Astrocyte (in vitro differentiated cells and primary cell): ENCODE measurements at places on chromosomes 1 and 21.

DNA sequence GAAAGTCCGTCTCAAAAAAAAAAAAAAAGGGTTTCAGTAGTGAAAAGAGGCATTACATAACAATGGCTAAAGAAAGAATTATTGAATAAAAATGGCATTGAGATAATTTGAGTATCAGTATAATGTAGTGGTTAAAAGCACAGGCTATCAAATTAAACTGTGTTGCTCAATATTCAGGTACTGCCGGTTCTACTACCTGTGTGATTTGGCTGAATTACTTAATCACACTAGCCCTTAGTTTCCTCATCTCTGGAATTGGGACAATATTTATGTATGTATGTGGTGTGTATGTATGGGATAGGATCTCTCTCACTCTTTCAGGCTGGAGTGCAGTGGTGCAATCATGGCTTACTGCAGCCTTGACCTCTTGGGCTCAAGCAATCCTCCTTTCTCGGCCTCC, 56.1 kb upstream of the TEKT2 start:
- DNase-seq, result no peak

- DNase-seq, result peak; percentile 44
These were observed 76.8 kb downstream of the PLA2G4A start for GRCh38 chr1:186905561-186905960.

DNA sequence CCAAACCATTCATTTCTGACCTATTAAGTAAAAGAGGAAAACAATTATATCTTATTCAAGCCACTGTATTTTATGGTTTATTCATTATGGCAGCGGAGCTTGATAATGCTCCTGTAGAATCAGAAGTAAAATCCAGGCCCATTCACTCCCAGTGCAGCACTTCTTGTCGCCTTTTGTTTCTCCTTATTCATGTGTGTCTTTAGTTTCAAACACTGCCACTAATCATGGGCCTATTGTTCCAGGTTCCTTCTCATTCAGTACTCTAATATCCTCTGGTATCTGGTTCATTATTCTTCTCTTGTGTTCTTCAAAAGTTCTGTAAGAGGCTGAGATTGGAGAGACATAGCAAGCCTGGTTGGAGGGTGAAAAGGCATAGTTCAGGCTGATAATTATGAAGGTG, 218.3 kb downstream of the LRRIQ3 start:
- DNase-seq, result no peak

- DNase-seq, result peak; percentile 87
These were observed 392.2 kb downstream of the VAV3 start for GRCh38 chr1:107572674-107573211.

- DNase-seq, result no peak
These were observed 38.0 kb upstream of the RASAL2 start for GRCh38 chr1:178055779-178056471.

DNA sequence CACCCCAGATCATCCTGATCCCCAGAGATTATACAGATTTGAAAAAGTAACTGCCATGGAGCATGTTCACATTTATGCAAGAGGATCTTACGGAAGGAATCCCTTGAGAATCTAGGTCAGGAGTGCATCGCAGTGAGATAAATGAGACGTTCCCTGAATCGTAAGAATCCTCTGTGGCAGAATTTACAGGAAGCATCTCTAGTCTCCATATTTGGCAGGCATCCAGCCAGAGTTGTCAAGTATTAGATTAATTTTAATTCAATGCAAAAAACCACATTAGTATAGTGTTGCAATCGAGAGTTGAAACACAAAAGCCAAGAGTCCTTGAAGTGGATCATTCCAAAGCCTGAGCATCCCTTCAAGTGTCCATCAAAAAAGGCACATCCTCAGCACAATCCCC, 100.8 kb downstream of the RRAGC start:
- no peak for DNase-seq

- no peak for DNase-seq
These were observed at the start of gene DVL1 for GRCh38 chr1:1349256-1350012. DVL1 (minus strand) TSS chr1:1349418; CDS start chr1:1349065, 353 bp downstream.

- DNase-seq, result no peak
These were observed 112.3 kb downstream of the ACTL8 start for GRCh38 chr1:17867470-17867869.

GRCh38 chr1:228358764-228359612, 47.6 kb downstream of the TRIM11 start:
- DNase-seq, result no peak

DNA sequence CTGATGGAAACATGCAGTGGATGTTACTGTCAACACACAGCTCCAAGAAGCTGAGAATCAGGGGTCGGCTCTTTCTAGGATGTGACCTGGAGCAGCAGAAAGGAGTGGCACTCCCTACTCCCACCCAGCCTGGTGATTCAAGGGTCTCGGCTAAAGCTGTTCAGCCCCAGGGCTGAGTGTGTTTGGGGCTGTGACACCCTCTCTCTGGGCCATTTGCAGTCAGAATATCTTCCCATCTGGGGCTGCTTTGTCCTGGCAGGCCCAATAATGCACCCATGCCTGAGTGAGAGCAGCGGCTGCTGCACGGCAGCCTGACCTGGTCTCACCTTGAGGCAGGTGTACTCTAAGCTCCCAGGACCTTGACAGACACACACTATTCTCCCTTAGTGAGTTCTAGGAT, 52.5 kb upstream of the AJAP1 start:
- no peak for DNase-seq

DNA sequence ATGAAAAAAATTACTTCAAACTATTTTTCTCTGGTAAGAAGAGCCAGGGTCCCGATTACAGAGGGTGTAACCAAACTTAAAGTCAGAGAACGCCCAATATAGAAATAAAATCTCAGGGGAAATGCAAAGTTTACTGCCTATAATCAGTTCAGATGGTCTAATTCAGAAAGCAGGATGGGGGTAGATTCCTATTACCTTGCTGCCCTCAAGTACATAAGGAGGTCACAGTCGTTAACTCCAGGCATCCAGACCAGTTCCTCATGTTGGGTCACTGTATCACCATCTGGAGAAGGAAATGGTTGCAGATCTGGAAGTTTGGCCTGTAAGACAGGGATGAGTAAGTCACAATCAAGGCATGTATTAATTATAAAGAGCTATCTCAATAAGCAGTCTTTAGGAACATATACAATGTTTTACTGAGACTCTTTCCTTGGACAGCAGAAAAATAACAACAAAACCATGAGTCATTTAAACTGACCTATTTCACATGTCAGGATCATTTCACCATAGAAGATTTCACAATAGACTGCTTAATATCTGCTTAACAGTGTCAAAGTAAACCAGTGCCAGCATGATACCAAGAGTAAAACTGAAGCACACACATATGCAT, 179.4 kb downstream of the SLC45A1 start:
- no peak for DNase-seq

- peak; percentile 71 for DNase-seq
These were observed 7.1 kb downstream of the ZBTB21 start for GRCh38 chr21:42003051-42003461.

- no peak for DNase-seq
These were observed 7.5 kb upstream of the RAB29 start for GRCh38 chr1:205782627-205783432.

- DNase-seq, result peak; percentile 44
These were observed 11.8 kb upstream of the DENND1B start for GRCh38 chr1:197787056-197787455.

DNA sequence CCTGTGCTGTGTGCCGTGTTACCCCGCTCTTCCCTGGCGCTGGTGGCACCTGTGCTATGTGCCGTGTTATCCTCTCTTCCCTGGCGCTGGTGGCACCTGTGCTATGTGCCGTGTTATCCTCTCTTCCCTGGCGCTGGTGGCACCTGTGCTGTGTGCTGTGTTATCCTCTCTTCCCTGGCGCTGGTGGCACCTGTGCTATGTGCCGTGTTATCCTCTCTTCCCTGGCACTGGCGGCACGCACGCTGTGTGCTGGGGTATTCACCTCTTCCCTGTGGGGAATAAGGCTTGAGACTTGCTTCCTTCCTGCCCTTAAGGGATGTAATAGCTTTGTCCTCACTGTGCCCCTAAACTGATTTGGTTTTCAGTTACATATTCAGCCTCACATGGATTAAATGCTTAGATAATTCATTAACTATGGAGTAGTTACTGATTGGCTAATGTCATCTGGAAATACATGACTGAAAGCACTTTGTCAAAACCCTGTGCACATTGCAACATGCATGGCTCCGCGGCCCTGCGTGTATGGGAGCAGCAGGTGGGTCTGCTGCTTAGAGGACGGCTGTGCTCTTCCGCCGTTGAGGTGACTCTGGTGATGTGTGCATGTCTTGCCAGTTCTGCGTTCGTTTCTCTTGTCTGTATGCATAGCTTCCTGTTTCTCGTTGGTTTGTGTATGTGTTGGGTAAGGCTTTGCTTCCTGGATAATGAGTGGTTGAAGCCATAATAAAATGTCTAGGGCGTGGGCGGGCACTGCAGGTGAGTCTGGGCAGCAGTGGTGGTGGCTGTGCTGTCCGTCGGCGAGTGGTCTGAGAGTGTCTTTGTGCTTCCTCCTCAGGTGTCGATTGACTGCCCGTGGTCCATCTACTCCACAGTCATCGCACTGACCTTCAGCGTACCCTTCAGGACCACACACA, 17.9 kb upstream of the PWP2 start:
- DNase-seq, result no peak

DNA sequence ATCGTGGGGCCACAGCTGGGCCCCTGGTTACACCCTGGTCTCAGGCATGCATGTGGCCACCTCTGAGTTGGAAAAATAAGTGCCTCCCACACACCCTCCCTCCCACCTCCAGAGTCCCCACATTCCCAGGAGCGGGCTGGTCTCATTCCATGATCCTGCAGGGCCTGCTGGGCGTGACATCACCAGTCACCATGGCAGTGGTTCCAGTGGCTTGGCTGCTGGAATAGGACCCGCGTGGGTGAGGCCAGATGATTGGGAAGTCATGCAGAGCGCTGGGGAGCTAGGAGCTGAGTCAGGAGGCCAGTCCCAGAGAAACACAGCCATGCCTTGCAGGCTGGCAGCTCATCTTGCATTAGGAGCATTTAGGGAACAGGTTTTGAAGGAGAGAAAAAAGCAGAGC, 125.4 kb upstream of the TMEM51 start:
- DNase-seq, result peak; percentile 97

DNA sequence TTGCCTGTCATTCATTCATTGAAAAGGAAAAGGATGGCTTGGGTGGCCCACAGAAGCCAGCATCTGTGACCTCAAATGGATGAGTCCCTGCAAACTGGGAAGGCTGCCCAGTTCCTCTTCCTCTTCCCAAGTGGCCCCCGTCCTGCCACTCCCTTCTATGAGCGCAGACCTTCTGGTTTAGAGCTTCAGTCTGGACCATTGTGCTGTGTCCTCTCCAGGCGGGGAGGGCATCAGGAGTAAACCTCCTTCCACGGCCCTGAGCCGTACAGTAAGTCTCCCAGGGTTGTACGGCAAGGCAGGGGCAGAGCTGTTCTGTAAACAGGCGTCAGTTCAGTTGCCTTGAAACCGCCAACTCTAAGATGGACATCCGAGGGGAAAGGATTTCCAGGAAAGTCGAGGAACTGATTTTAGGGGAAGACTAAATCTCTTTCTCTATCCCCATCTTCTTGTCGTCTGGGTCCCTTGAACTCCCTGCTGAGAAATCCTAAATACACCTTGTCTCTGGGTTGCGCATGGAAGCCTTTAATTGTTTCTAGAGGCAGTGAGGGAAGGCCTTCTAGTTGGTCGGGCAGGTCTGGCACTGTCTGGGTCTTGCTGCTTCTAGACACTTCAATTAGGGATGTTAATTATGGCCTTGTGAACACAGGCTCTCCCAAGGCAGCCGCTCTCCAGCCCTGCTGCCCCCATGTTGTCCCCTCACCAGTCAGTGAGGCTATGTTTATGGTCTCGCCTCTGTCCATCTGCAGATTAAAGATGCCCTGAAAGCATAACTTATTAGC, 22.1 kb downstream of the SOX13 start:
- DNase-seq, result no peak

DNA sequence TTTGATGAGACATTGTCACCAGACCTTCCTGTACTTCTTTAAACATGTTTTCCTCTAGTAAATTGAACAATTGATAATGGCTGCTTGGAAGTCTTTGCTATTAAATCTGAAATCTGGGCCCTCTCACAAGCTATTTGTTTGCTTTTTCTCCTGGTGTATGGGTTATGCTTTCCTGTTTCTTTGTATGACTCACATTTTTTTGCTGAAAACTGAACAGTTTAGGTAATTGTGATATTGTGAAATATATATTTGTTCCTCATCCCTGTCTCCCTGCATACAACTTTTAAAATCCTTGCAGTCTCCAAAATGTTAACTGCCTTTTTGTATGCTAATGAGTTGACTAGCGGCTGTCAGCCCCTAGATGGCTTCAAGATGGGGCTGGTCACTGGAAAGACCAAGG, 61.6 kb downstream of the MAP3K21 start:
- no peak for DNase-seq

GRCh38 chr1:204136814-204137213, 15.0 kb downstream of the ETNK2 start:
- DNase-seq, result no peak

- no peak for DNase-seq
These were observed 150.6 kb downstream of the GABPA start for GRCh38 chr21:25885405-25885804.

DNA sequence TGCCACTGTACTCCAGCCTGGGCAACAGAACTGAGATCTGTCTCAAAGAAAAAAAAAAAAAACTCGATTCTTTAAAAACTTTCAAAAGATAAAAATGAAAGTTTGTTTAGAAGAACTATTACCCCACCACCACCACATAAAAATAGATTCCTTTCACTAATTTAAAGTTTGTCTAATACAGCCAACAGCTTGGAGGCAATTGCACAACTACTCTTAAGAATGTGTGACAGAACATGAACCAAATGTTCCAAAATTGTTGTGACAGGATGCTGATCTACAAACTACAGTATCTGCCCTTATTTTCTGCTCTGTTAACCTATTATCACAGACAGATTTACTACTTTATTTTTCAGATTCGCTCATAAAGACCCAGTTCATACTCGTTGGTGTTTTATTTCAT, 5.5 kb upstream of the TGFBR3 start:
- no peak for DNase-seq

- DNase-seq, result no peak
These were observed 5.0 kb downstream of the MEF2D start for GRCh38 chr1:156495401-156496140.

DNA sequence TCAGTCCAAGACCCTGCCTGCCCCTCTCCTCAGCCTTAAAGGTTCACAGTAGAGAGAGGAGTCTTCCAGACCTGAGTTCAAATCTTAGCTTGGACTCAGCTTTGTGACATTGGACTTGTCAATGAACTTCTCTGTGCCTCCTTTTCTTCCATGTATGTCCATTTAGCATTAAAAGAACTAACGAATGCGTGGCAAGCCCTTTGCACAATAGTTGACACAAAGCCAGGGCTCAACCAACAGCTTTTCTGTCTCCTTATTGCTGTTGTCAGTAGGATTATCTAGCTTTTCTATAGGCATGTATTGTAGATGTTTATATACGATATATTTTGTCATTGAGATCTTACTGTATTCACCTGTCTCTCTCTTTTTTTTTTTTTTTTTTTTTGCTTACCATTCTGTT, 450.8 kb downstream of the PTPRU start:
- DNase-seq, result no peak

- no peak for DNase-seq
These were observed 3.2 kb upstream of the RWDD3 start for GRCh38 chr1:95230768-95231191.

- DNase-seq, result no peak
These were observed 54.3 kb downstream of the TLR5 start for GRCh38 chr1:223088713-223089240.
